ENCODE measurements at places on chromosomes 11 and 22.
A peak's percentile ranks its signal among the peaks of the same experiment; 100 is the strongest.

- DNase-seq, result peak; percentile 80
Observed at GRCh38 chr11:60970369-60970774, 1.1 kb upstream of the CD6 start.

DNA sequence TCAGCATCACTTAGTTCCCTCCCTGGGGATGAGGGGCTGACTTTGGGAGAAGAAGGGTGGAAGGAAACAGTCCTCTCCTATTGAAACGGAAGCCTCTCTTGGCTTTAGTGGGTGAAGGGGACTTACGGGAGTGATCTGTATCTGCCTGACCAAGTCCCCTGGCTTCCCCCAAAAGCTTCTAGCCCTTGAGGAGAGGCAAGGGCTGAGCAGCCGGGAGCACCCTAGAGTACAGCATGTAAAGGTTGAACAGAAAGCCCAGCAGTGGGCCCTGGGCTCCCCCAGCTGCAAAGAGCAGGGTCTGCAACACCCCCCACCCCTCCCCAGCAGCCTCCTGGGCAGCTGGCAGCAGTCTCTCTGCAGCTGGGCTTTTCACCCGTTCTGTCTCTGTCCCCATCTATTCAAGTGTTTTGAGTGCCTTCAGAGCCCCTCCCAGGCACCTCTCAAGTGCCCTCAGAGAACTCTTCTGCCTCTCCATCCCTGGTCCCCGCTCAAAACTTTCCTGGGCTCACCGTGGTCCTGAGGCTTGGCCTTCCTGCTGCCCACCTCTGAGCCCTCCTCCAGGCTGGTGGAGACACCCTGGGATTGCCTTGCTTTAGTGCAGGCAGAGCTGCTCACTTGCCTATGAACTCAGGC is 2.7 kb downstream of the CAPN5 start:
- no peak for DNase-seq

- no peak for DNase-seq
Observed at GRCh38 chr22:48517039-48518030, 1310.3 kb downstream of the BRD1 start.

- no peak for DNase-seq
Observed at GRCh38 chr22:35367331-35367886, 13.5 kb upstream of the HMOX1 start.

DNA sequence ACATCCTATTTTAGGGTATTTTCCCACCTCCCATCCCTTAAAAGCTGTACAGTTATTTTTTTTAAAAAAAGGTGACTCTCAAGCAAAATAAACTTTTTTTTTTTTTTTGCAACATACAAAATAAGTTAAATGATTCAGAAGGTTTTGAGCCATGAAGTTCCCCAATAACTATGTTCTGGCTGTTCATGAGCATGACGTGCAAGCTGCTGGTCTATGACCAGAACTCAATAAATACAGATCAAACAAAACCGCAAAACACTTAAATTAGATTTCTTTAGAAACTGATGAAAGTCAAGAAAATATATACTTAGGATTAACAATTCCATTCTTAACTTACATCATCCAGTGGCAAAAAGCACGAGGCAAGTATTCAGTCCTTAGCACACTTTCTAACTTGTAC is 24.1 kb upstream of the CLNS1A start:
- no peak for DNase-seq

- no peak for DNase-seq
Observed at GRCh38 chr11:15667127-15667725, 552.5 kb downstream of the INSC start.
